Activated naive CD4-positive, alpha-beta T cell treated with anti-CD3 and anti-CD28 coated beads, Interleukin-2, amount 50 U/mL, for 16 hours (primary cell): ENCODE measurements at places on chromosomes 16 and 17.

DNA sequence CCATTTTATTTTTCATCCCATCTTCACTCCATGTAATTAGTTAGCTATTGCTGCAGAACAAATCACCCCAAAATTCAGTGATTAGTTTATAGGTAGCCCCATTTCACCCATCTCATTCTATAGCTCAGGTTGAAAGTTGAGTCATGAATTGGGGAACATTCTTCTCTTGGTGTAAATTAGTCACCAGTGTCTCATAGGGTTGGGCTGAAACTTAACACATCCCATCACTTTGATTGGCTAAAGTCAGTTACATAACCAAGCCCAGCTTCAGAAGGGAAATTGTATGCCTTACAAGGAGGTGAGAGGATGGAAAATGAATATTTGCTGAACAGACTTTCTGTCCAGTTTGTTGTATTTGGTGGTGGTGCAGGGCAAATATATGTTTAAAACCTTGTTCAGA is 477.5 kb downstream of the WWOX start:
- no peak for DNase-seq

- DNase-seq = no peak
Observed at GRCh38 chr17:41402161-41402560, 4.8 kb upstream of the KRT31 start.

DNA sequence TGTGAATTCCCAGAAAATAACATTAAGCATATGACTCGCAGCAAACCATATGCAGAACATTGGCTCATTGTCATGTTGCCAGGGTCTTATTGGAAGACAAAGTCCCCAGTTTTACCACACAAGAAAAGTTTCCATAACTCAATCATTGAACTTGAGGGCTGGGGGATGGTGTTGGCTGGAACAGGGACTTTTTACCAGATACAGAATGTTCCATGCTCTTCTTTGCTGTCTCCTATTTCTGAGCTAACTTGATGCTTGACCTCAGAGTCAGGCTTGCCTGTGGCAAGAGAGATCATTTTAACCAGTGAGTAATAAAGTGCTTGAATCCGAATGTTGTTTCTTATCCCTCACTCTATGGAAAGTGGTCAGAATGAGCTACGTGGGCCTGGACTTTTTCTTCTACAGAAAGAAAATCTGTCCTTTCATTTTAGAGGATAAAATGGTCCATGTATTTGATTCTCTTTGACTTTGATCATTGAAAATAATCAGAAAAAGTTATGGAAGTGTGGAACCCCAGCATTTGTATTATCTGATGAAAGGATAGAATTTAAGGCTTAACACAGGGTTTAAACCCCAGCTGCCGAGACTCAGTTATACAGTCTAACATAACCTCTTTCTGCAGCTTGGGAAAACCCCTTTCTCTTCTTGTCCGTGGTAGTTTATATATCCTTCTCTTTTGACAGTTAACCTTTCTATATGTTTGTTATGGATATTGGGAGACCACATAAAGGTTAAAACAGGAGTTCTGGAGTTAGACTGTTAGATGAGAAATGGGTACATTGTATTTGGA is 67.0 kb downstream of the TUBD1 start:
- no peak for DNase-seq

- peak; percentile 29 for DNase-seq
Observed at GRCh38 chr17:80474961-80475909, 1.2 kb downstream of the NPTX1 start.

GRCh38 chr16:84413244-84414004 is 45.1 kb downstream of the ATP2C2 start:
- no peak for DNase-seq

DNA sequence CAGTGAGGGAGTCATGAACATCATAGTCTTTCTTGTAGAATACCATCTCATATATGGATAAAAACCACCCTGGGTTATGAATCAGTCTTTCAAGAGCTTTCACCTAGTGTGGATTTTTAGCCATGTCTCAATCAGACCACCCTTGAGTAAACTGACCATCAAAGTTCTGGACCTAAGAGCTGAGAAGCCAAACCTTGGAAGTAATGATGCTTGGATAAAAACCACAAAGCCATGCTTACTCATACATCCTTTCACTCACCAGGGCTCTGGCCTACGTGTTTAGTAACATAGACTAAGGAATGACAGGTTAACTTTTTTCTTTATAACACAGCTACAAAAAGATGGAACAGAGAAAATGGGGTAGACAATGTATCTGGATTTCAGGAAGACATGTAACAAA is 167.2 kb downstream of the STX8 start:
- DNase-seq = no peak

DNA sequence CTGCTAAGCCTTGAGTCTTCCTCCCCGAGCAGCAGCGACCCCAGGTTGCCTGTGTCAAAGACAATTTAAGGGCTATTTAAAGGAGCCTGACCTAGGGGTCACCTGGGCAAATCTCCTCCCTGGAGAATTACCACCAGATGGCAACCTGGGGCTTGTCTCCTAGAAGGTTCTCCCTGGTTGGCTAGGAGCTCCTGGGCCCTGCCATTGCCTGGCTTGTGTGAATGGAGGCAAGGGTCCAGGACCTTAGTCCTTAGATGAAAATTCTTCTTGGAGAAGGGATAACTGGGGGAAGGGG is 51.3 kb upstream of the TAC4 start:
- no peak for DNase-seq

DNA sequence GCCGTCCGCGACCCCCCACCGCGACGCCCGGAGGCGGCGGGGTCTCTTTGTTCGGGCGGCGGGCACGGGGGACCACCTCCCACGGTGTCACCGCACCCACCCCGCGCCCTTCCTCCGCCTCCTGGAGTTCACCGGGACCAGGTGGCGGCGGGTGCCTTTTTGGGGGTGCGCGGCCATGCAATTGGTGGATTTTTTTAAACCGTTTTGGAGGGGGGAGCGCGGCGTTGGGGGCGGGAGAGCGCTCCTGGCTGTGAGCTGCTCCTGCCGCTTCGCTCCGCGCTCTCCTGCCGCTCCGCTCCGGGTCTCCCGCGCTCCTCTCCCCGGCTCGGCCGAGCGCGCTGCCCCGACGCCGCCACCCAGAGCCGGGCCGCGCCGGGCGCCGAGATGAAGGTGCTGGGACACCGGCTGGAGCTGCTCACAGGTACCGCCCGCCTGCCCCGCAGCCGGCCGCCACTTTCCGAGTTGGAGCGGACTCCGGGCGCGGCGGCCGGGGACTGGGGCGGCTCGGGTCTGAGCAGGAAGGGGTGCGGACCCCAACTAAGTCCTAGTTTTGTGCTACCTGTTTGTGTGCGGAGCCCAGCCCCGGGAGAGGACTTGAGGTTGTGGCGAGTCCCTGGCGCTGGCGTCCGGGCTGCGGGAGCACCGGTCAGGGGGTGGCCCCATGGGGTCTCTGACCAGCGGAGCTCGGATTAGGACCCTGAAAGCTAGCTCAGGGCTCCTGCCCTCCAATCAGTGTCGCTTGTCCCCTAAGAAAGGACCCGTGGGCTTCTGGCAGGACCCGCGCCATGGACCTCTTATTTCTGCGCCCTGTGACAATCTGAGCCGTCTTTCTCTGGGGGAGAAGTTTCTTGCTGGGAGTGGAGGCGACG is 35.7 kb upstream of the NDRG4 start:
- no peak for DNase-seq

DNA sequence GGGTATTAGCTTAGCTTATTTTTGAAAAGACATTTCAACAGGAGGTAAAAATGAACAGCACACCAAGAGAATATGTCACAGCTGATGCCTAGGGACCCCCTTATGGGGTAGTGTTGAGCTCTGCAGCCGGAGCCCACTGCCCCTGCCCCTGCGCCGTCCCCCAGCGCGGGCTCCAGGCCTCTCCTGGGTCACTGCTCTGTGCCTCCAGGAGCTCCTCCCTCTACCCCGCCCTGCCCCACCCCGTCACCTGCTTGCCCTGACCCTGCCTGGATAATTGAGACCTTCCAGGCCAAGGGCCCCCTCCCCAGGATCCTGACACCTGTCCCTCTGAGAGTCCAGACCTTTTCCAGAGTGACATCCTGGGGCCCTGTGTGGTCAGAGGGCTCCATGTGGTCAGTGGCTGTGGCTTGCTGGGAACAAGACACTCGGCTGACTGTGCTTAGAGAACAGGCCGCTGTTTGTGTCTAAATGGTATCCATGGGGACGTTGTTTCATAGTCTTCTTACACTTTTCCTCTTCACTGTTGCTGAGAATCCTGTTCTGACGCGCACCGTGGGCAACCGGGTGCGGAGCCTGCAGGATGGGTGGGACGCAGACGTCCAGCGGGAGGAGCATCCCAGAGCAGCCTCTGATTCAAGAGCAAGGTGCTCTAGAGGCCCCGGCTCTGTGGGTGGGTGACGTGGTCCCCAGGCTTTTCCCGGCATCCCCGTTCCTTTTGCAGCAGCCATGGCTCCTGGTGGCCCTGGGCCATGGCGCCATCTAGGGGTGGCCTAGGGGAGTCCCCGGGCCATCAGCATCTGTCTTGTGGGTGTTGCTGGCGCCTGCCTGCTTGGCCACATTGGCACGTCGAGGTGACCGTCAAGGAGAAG is 20.0 kb upstream of the WFIKKN1 start:
- DNase-seq = peak; percentile 64

- DNase-seq = no peak
Observed at GRCh38 chr16:13999895-14000425, 71.2 kb upstream of the MRTFB start.

GRCh38 chr16:55913716-55914115 is 38.5 kb upstream of the CES5A start:
- no peak for DNase-seq

GRCh38 chr17:62657145-62657665 is 29.7 kb downstream of the MRC2 start:
- no peak for DNase-seq

- no peak for DNase-seq
Observed at GRCh38 chr17:82106688-82107305, 8.8 kb upstream of the FASN start.

DNA sequence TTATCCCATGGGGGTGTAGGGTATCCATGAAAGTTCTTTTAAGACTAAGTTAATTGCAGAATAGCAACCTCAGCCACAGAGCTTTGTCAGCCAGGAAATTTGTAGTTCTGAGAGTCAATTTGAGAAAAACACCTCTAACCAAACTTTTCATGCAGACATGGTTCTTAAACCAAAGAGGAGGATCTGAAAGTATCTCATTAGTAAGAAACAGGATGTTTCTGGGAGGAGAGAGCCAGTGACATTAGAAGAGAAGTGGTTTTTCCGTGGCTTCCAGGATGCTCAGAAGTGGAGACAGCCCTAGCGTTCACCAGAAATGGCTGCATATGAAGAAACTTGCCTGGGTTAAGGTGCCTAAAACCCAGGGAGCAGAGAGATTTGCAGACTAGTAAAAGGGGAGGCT is 7.9 kb downstream of the GNAO1 start:
- DNase-seq = peak; percentile 23

DNA sequence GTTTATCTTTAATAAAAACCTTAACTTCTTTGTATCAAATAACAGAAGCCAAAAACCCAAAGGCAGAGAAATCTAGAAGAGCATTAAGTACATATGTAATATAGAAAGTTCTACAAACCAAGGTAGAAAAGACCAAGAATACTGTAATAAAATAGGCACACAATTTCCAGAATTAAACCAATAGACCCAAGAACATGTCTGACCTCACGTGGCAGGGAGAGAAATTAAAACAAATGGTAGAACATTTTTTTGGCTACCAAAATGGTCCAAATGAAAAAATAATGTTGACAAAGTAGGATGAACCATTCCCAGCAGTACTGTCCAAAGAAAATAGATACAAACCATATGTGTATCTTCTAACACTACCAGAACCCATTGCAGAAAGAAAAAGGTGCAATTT is 183.5 kb downstream of the CPPED1 start:
- no peak for DNase-seq

DNA sequence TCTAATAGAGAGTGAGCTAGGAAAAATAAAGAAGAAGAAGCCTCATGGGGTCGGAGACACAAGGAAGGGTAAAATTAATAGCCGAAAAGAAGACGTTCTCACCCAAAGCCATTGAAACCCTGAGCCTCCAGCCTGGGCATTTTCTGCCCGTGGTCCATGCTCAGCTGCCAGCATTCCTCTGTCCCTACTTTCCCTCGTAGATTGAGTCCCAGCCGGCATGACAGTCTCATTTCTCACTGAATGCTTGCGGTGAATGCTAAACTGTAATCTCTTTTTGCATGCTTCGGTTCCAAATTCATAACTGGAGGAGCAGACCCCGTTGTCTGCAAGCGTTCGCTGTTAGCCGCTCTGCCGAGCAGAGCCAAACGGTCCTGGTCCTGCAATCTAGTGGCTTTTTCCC is 54.0 kb upstream of the COX10 start:
- no peak for DNase-seq

GRCh38 chr17:43024407-43025289 is at the start of gene RND2:
Gene RND2 (plus strand): TSS chr17:43025231. CDS start chr17:43025348, 117 bp downstream.
- peak; percentile 75 for DNase-seq

DNA sequence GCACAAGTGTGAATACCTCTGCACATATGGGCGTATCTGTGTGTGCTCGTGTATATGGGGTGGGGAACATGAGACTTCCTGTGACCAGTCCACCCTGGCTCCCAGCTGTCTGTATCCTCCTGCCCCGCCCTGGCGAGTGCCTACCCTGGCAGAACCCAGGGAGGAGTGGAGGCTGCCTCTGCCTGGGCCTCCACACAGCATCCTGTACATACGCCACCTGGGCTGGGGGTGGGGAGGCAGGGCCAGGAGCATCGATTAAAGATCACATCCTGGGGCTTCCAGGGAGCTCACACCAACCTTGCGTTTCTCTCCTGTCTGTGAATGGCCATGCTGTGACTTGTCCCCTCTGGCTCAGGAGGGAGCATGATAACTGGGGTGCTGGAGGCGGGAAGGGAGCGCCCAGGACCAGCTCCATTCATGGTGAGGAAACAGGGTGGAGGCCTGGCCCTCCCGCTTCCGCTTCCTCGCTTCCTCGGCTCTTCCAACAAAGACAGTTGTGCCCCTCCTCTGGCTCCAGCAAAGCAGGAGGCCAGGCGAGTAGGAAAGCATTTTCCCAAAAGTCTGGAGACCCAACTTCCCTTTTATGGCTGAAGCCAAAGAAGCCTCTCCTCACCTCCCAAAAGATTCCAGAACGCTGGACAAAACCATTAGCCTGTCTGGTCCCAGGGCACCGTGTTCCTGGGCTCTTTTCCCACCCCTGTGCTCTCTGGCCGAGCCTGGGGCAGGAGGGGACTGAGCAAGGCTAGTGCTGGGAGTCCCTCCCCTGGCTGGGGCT is 22.9 kb downstream of the ADAM11 start:
- DNase-seq = no peak

GRCh38 chr17:81533339-81534141 is 5.4 kb downstream of the FSCN2 start:
- DNase-seq = no peak

DNA sequence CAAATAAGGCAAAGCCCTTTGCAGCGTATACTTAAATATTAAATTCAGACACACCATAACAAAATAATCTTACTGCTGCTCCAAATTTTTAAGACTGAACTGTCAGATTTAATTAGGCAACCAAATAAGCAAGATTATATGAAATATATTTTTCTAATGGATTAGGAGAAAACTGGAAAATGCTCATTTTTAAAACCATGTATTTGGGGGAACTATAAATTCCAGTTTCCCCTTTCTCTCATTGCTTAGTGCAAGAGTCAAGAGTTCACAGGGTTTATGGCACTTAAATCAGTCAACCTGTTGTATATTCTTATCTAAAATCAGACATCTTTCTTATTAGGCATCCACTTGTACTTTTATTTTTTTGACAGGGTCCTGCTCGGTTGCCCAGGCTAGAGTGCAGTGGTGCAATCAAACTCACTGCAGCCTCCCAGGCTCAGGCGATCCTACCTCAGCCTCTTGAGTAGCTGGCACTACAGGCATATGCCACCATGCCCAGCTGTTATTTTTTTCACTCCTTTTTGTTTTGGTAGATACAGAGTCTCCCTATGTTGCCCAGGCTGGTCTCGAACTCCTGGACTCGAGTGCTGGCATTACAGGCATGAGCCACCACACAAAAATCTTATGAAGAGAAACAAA is 2.1 kb upstream of the KANSL1 start:
- DNase-seq = no peak
